ENCODE measurements at places on chromosomes 1 and 21.

DNA sequence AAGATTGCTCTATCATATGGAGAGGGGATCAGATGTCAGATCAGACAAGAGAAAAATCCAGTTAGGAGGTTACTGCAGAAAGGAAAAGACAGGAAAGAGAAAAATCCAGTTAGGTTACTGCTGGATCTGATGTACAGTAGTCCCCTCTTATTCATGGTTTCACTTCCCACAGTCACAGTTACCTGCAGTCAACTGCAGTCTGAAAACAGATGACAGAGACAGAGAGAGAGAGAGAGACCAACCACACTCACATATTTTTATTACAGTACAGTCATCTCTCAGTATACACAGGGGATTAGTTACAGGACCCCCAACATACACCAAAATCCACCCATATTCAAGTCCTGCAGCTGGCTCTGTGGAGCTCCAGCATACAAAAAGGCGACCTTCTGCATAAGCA lies 29.3 kb downstream of the NUP133 start:
- DNase-seq, result no peak

DNA sequence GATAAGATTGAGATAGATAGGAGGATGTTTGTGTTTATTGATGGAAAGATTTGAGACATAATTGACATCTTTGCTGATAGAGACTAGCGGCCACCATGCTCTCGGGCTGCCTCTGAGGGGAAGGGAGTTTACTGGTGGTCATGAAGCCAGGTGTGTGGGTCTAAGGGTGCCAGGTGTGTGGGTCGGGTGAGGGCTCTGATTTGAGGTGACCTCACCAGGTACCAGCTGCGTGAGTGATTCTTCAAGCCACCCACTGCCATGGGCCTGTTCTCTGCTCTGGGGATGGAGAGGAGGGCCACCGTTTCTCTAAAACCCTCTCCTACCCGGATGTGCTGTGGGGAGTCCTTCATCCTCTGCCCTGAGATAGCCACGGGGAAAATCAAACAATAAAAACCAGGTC lies 3.2 kb downstream of the UBASH3A start:
- no peak for DNase-seq

DNA sequence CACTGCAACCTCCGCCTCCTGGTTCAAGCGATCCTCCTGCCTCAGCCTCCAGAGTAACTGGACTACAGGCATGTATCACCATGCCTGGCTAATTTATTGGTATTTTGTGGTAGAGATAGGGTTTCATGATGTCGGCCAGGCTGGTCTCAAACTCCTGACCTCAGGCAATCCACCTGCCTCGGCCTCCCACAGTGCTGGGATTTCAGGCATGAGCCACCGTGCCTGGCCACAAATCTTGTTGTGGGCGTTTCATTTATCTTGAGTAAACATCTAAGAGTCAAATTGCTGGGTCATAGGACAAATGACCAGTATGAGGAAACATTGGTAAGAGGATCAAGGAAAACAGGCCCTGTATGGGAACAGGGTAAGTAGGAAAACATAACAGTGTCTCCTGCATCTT lies 17.9 kb downstream of the TMEM200B start:
- no peak for DNase-seq

GRCh38 chr1:158864595-158864994 lies 33.4 kb downstream of the MNDA start:
- no peak for DNase-seq

DNA sequence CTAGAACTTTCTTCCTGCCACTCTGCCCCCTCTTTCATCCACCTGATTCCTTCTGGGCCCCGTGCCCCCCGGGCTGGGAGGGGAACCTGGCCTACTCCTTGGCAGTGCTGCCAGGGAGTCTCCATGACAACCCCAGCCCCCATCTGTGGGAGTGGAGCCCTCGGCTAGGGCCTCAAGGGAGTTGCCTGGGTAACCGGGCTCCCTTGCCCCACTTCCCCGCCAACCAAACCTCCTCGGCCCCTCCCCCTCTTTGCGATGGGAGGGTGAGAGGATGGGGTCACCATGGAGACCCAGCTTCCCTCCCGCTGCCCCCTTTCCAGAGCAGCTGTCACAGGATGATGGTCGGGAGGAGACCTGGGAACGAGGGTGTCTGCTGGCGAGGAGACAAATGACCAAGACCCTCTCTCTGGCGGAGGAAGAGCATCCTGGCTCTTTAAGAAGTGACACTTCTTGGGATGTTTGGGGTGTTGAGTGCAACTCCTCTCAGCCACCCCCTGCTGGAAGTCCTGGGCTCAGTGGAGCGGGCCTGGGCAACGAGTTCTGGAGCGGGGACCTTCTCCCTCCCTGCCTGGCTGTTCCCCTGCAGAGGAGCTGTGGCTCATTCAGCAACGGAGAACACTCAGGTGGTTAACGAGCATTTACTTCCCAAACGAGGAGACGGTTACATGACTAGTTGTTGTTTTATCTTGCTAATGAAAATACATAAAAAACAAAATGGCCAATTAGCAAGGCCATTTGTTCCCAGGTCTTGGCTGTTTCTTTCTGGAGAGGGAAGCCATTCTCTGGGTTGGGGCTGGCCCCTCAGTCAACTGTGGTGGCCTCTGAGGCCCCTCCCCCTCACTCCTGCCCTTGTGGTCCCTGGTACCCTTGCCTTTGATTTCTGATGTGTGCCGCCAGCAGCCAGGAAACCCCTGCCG lies 82.8 kb downstream of the UBIAD1 start:
- no peak for DNase-seq

DNA sequence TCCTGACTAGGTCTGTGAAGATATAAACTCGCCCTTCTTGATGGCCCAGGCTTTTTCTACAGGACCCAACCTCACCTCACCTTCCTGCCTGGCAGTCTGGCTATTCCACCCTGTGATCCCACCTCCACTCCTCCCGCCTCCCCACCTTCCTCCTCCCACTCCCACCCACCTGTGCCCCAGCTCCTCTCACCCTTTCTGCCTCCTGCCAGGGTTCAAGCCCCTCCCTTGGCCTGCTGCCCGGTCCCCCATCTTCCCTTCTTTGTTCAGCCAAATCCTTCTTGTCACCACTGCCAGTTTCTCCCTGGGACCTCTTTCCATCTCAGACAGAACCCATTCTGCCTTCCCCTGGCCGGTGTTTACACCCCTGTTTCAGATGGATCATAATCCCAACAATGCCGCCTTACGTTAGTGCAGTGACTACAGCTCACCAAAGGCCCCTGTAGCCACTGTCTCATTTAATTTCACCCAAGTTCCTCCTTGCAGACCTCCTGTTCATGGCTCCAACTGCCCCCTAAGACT lies 127.5 kb upstream of the EDN2 start:
- DNase-seq, result no peak

GRCh38 chr1:7940745-7941436 lies at the start of gene TNFRSF9:
TSS of gene TNFRSF9 (minus strand) at chr1:7940839. CDS start at chr1:7939994, 845 bp downstream.
- no peak for DNase-seq

DNA sequence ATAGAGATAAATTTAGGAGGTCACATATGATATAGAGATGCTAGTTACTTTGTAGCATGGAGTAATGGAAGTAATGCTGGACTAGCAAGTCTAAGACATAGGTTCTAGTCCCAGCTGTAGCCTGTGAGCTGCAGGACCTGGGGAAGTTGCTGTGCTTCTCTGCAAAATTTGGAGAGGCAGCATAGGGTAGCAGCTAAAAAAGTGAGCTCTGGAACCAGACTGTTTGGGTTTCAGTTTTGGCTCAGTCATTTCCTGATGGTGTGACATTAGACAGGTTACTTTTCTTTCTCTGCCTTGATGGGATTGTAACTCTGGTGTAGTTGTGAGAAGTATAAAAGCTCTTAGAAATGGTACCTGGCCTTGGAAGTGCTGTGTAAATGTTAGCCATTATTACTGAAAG lies 3.3 kb downstream of the METTL13 start:
- DNase-seq, result no peak

DNA sequence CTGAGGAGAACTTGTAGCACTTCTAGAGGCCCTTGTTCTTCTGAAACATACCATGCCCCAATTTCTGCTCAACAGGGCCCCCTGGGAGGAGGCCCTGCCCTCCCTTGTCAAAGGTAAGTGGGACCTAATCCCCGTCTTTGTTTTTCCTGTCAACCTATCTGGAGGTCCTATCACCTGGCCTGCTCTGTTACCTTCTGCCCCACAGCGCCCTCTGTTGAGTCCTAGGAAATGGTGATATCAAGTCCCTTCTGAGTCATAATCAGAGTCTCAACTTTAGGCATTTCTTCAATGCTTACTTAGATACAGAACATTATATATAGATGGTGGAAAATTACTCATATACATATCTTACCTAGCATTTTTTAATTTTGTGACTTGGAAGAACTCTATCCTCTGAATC lies 28.2 kb upstream of the FCRL4 start:
- no peak for DNase-seq
